ENCODE measurements at places on chromosomes 11 and 22. TPM values are rescaled to one million over a fixed set of nuclear protein-coding genes. Genes with fewer than 3 reads are reported as not detected.

DNA sequence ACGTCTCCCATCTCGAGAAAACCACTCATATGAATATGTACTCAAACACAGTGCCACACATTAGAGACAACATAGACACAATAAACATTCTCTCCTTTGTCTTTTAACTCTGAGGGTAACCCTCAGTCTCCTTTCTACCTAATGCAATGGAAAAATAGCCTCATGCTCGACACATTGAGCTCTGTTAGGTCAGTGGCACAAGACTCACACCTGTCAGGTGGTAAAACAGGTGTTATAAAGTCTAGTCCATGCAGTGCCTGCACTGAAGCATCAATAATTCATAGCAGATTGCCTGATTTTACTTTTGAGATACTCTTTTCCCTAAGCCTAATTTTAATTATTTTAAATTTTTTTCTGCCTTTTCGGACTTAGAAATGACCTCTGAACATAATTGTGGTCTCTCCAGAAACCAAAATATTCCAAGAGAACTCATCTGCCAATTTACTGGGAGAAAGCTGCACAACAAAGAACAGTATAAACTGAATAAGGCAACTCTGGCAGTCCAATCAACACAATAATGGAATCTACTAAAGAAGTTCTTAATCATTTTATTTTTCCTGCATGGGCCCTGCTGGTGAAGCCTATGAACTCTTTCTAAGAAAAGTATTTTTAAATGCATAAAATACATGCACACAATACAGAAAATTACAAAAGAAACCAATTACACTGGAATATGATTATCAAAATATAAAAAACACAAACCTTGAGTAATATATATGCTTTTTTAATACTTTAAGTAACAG, 9.9 kb downstream of the RDX start:
- H3K4me3 ChIP-seq = no peak overlapping the region
- peaks cover 28% of the 10 kb centered on the region for H3K4me1 ChIP-seq
- peaks cover 3% of the 10 kb centered on the region for H3K36me3 ChIP-seq
- H3K27ac ChIP-seq = peak overlapping the region; percentile 84

- peak overlapping the region; percentile 75 for H3K4me3 ChIP-seq
- H3K27me3 ChIP-seq = peaks cover 13% of the 10 kb centered on the region
- H3K36me3 ChIP-seq = no peaks in the 10 kb centered on the region
- no peak for DNase-seq
Measured at GRCh38 chr22:39207141-39208012, 37.4 kb downstream of the PDGFB start.

Gene ILK
- total RNA-seq = 70.6 TPM

GRCh38 chr11:33778675-33779074, 4.4 kb upstream of the FBXO3 start:
- peak overlapping the region; percentile 19 for H3K27ac ChIP-seq
- DNase-seq = no peak
- H3K4me1 ChIP-seq = peaks cover 12% of the 10 kb centered on the region
- H3K36me3 ChIP-seq = peaks cover 6% of the 10 kb centered on the region
- H3K27me3 ChIP-seq = peaks cover 28% of the 10 kb centered on the region

Gene ISX
- not detected for total RNA-seq

DNA sequence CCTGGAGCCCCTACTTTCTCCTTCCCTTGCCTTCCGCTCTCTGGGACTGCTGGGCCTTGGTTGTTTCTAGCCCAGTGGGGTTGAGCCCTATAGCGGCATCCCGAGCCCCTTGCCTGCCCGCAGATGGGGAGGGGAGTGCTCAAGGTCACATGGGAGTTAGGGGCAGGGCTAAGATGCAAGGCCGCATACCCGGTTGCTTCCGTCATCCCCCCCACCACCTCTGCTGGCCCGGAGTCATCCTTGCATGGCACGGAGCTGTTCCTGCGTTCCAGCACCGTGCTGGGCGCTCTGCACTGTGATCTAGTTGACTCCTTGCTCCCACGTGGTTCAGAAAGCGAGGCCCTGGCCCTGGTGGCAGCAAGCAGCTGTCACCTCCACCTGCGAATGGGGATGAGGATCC, 18.0 kb downstream of the FLRT1 start:
- no peaks in the 10 kb centered on the region for H3K36me3 ChIP-seq
- H3K27me3 ChIP-seq = no peaks in the 10 kb centered on the region
- no peak for DNase-seq

Gene ZDHHC5
- total RNA-seq = 55.6 TPM

- H3K4me3 ChIP-seq = peak overlapping the region; percentile 59
- no peak overlapping the region for H3K27ac ChIP-seq
- H3K27me3 ChIP-seq = peaks cover 60% of the 10 kb centered on the region
- peaks cover 2% of the 10 kb centered on the region for H3K36me3 ChIP-seq
- no peak for DNase-seq
Measured at GRCh38 chr11:125070699-125071254, 7.7 kb downstream of the SLC37A2 start.

DNA sequence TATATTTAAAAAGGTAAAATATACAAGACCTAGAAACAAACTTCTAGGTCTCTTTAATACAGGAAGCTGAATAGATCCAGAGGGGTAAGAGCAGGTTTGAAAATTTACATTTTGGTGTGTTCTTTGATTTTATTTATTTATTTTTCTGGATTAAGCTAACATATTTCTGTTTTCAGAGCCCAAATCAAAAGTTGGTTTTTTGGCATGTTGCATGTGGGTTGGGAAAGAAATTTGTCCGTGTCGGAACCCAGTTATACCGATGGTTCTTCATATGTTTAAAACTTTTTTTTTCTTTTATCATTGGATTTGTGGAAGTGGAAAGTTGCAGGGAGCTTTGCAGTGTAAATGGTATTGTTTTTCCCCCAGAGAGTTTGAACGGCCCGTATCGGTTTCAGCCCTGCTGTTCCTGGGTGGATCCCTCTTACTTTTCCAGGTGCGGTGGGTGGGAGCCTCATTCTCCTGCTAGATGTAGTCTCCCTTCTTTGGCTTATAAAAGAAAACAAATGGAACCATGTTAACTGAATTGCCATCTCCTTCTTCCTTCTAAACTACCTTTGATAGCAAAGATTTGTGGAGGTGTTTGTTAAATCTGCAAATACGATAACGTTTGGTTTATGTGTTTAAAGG, 746 bp downstream of the CTNND1 start:
- H3K36me3 ChIP-seq = no peaks in the 10 kb centered on the region
- no peak for DNase-seq
- peaks cover 11% of the 10 kb centered on the region for H3K4me1 ChIP-seq
- H3K27ac ChIP-seq = no peak overlapping the region
- H3K4me3 ChIP-seq = peak overlapping the region; percentile 31

Gene KRTAP5-1
- not detected for total RNA-seq

GRCh38 chr11:64231546-64231945, 1.2 kb downstream of the DNAJC4 start:
- no peak for DNase-seq
- H3K27ac ChIP-seq = peak overlapping the region; percentile 90
- H3K27me3 ChIP-seq = no peaks in the 10 kb centered on the region
- H3K36me3 ChIP-seq = no peaks in the 10 kb centered on the region
- peak overlapping the region; percentile 92 for H3K4me3 ChIP-seq
- H3K4me1 ChIP-seq = peaks cover 34% of the 10 kb centered on the region

Gene NPAS4
- not detected for total RNA-seq

Gene DGCR6
- 6.2 TPM for total RNA-seq

DNA sequence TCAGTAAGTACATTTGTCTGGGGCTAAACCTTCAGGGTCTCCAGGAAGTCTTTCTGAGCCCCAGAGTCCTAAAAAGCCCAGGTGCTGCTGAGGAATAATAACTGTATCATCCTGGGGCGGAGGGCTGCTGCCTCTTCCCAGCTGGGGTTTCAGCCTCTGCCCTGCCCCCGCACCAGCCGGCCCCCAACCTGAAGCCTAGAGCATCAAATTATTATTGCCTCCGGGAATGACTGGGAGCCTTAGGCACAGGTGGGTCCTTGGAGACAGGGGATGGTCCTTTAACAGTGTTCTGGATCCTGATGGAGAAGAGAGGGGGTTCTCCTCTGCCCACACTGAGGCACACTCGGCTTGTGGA, 64.4 kb downstream of the BCR start:
- no peaks in the 10 kb centered on the region for H3K36me3 ChIP-seq
- peak overlapping the region; percentile 100 for H3K27ac ChIP-seq
- H3K4me3 ChIP-seq = no peak overlapping the region
- no peaks in the 10 kb centered on the region for H3K27me3 ChIP-seq
- peaks cover 67% of the 10 kb centered on the region for H3K4me1 ChIP-seq

Gene KCNK7
- total RNA-seq = 4.7 TPM

DNA sequence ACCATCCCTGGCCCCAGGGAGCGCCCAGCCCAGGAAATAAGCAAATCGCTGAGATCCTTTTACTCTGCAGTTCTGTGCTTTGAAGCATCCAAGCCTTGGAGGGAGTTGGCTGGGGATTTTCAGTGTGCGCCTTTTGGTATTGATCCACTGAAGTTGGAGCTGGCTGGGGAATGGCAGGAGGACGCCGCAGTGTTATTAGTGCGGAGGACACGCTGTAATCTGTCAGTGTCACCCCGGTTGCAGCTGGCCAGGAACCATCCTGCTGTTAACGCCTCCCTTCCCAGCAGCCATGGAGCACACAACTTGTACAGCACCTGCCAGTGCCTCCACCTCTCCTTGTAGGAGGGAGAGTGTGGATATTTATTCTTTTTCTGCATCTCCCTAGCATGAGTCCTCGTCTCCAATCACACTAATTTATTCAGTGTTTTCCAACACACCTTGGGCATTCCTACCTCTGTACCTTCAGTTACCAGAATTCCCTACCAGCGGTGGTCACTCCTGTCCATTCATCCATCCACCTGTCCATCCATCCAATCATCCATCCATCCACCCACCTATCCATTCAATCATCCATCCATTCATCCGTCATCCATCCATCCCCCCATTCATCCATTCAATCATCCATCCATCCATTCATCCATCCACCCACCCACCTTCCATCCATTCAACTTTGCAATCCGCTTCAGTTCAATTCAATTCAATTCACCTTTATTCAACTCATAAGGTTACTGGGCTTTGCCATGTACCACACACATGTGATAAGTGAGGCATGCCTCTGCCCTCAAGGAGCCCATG, 21.9 kb upstream of the EIF3D start:
- H3K27ac ChIP-seq = no peak overlapping the region
- DNase-seq = no peak
- H3K4me1 ChIP-seq = peaks cover 9% of the 10 kb centered on the region
- H3K4me3 ChIP-seq = no peak overlapping the region
- H3K27me3 ChIP-seq = peaks cover 63% of the 10 kb centered on the region

DNA sequence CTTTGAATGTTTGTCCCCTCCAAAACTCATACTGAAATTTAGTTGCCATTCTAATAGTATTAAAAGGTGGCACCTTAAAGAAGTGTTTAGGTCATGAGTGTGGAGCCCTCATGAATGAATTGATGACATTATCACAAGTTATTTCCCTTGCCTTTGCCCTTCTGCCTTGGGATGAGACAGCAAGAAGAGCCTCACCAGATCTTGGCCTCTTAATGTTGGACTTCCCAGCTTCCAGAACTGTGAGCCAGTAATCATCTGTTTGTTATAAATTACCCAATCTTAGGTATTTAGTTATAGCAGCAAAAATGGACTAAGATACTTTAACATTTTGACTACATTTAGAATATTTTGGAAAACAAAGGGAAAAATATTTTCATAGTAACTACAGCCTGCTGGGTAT, 371.0 kb downstream of the JRKL start:
- H3K27ac ChIP-seq = no peak overlapping the region
- H3K4me3 ChIP-seq = no peak overlapping the region
- no peak for DNase-seq
- no peaks in the 10 kb centered on the region for H3K36me3 ChIP-seq

Gene SLC22A25
- total RNA-seq = not detected

- peaks cover 16% of the 10 kb centered on the region for H3K4me1 ChIP-seq
- H3K36me3 ChIP-seq = no peaks in the 10 kb centered on the region
- DNase-seq = no peak
- no peak overlapping the region for H3K27ac ChIP-seq
- no peak overlapping the region for H3K4me3 ChIP-seq
Measured at GRCh38 chr22:45224988-45225731, 15.5 kb downstream of the KIAA0930 start.

Gene JOSD1
- 132 TPM for total RNA-seq

Gene NLRP6
- total RNA-seq = 4.3 TPM

DNA sequence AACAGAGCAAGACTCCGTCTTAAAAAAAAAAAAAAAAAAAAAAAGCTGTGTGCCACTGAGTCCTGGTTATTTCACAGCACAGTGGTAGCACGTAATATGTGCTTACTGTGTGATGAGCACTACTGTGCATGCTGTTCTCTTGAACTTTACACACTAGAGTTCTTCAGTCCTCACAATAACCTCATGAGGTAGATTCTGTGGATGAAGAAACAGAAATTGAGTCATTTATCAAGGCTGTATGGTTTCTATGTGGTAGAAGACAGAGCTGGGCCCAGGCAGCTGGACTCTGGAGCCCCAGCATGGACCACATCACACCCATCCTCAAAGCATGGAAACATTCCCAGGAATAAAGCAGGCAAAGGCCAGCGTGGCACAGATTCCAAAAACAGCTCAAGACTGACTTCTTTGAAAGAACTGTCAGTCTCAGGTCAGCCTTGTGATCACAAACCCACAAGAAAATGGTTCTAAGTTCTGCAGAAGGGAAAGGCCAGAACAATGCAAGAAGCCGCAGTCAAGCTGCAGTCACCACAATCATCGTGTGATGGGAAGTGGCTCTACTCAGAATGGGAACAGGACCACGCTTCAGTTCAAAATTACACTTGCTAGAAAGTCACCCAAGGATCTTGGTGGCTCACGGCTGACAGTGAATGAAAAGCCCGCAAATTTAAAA, 49.5 kb downstream of the MICAL3 start:
- no peak overlapping the region for H3K27ac ChIP-seq
- H3K4me1 ChIP-seq = peaks cover 9% of the 10 kb centered on the region
- H3K4me3 ChIP-seq = peak overlapping the region; percentile 49
- no peaks in the 10 kb centered on the region for H3K36me3 ChIP-seq
- DNase-seq = no peak

DNA sequence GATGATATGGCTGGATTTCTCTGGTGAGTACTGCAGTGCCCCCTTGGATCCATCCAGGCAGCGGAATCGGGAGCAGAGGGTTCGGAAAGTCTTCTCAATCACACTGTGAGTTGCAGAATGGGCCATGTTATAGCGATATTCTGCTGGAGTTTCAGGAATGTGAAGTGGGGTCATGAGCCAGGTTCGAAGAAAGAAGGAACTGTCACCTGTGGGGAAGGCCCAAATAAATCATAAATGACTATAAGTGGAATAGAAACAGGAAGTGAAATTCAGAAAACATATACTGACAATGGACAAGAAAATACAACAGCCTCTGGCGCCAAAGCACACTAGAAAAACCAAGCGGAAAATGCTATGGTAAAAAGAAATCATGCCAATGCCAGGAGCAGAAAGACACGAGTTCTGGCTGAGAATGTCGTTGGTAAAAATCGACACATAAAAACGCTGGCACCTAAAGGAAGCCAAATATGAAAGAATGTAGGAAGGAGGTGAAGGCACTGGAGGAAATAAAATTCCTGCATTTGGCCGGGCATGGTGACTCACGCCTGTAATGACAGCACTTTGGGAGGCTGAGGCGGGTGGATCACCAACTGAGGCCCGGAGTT, 10.0 kb upstream of the AMBRA1 start:
- no peaks in the 10 kb centered on the region for H3K36me3 ChIP-seq
- no peak for DNase-seq
- H3K4me3 ChIP-seq = no peak overlapping the region
- H3K27ac ChIP-seq = no peak overlapping the region

Gene TSKU
- not detected for total RNA-seq

Gene LRRC32
- 3.2 TPM for total RNA-seq
